ENCODE measurements at places on chromosomes 1 and 21.

- DNase-seq = no peak
Measured at GRCh38 chr1:193709607-193710006, 523.2 kb upstream of the B3GALT2 start.

GRCh38 chr1:8925406-8925805 lies 20.3 kb upstream of the CA6 start:
- no peak for DNase-seq

- DNase-seq = peak; percentile 95
Measured at GRCh38 chr1:16612332-16613172, 812 bp downstream of the NBPF1 start.

GRCh38 chr21:43681650-43682049 lies 22.3 kb downstream of the RRP1B start:
- DNase-seq = no peak

GRCh38 chr1:72891976-72892375 lies 609.6 kb upstream of the NEGR1 start:
- DNase-seq = no peak

GRCh38 chr1:100152271-100152670 lies 19.3 kb downstream of the TRMT13 start:
- DNase-seq = no peak

- no peak for DNase-seq
Measured at GRCh38 chr1:27345272-27345671, 3.5 kb downstream of the SYTL1 start.

GRCh38 chr1:210692796-210693195 lies 364.1 kb downstream of the HHAT start:
- no peak for DNase-seq

DNA sequence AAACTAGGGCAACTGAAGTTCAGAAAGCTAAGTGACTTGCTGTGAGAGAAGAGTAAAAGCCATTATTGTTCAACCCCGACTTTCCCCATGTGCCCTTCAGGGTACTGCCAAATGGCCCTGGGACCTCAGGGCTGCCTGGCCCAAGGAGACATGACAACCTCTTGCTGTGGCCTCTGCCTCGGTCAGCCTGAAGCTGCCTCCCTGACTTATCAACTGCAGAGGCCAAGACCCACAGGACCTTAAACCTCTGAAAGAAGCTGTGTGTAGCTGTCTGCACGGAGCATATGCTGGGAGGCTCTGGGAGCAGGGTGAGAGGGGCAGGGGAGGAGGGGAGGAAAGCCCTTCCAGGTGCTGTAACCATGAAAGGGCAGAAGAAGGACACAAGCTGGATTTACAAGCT lies 35.9 kb downstream of the HMGB4 start:
- no peak for DNase-seq

- DNase-seq = no peak
Measured at GRCh38 chr1:213914392-213914791, 73.4 kb upstream of the PROX1 start.
